CD4-positive, alpha-beta T cell treated with Interleukin-15 for 1 hour (primary cell): ENCODE measurements at places on chromosomes 13 and 19.

DNA sequence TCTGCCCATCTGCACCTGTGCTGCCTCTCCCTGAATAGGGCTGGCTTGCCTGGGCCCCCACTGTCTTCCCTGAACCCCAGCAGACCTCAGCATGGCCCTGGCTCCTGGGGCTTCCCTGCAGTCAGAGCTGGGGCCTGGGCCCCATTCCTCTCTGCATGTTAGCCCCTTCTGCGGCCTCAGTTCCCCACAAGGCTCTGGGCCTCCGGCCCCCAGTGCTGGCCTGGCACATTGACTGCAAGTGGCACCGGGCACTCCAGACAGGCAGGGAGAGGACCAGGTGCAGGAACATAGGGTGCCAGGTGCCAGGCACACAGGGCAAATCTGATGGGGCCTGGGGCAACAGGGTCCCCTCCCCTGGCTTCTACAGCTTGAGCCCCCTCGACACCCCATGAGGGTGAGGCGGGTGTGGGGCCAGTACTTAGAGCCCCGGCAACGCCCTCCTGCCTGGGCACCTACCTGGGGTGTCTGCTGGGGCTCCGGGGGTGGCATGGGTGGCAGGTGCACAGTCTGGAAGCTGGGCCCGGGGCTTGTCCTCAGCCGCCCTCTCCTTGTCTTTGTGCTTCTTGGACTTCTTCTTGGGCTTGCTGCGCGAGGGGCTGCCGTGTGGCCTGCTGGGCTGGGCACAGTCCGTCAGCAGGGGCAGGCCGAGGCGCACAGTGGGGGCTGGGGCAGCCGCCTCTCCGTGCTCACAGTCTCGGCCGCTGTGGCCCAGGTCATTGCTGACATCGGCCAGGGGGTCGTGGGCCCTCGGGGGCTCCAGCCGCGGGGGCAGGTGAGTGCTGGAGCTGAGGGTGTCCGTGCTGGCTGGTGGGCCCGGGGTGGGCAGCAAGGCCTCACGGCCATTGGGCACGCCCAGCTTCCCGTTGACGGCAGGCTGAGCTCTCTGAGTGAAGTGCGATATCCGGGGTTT is 12.3 kb upstream of the ISYNA1 start:
- no peak for DNase-seq

GRCh38 chr13:96248103-96248502 is 158.2 kb downstream of the HS6ST3 start:
- DNase-seq: no peak

DNA sequence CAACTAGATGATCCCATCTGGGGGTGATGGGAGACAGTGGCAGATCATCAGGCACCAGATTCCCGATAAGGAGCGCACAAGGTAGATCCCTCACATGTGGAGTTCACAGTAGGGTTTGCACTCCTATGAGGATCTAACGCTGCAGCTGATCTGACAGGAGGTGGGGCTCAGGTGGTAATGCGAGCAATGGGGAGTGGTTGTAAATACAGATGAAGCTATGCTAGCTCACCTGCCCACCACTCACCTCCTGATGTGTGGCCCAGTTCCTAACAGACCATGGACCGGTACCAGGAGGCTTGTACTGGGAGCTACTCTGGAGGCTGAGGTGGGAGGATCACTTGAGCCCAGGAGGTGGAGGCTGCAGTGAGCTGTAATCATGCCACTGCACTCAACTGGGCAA is 34.8 kb downstream of the VAV1 start:
- no peak for DNase-seq

- DNase-seq: peak; percentile 70
Observed at GRCh38 chr19:17332677-17333581, 1.7 kb downstream of the ANO8 start.

- peak; percentile 76 for DNase-seq
Observed at GRCh38 chr19:35268536-35269437, at the start of gene USF2. Gene USF2, plus strand, starts transcription at chr19:35268962. Its CDS starts 140 bp downstream, at chr19:35269102.
